HCT116 (cell line): ENCODE measurements at places on chromosomes 7 and 10. TPM values are rescaled to one million over a fixed set of nuclear protein-coding genes. Genes with fewer than 3 reads are reported as not detected.

- DNase-seq: no peak
These were observed 103.1 kb downstream of the KLF6 start for GRCh38 chr10:3681642-3682554.

GRCh38 chr7:138122162-138122561 is 45.9 kb downstream of the AKR1D1 start:
- no peak for DNase-seq

GRCh38 chr7:39811161-39811614 is 138.9 kb upstream of the CDK13 start:
- DNase-seq: no peak

GRCh38 chr7:96484091-96484490 is 162.2 kb upstream of the SLC25A13 start:
- DNase-seq: no peak

- no peak for DNase-seq
These were observed 21.2 kb downstream of the ITGB8 start for GRCh38 chr7:20351901-20352300.

DNA sequence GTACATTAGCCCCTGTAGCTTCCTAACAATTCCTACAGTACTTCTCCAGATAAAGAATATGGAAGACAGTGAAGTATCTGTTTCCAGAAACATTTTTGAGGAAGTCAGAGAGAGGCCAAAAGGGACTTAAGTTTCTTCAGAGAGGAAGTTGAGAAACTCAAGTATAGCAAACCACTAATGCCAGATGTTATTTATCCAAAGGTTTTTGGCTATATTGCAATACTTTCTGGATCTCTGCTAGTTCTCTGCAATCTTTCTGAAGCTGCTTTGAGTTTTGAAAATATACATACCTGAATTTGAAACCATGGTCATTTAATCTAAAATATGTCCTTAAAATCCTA is 64.7 kb downstream of the BICC1 start:
- DNase-seq: no peak

DNA sequence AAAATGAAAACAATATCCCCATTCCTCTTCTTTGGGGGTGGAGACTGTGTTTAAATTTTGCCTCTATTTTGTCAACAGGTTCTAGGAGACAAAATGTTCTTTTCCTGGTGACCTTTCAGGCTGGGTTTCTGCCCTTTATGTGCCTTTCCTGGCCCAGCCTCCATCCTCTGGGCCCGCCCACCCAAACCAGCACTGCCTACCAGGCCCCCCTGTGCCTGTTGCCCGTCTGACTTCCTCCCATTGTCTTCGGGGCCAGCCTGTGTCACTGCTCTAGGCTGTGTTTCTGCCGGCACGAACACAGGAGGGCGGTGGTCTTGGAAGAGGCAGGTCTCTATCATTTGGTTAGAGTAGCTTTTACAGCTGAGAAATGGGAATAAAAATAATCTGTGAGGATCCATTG is 13.9 kb downstream of the TSPAN14 start:
- DNase-seq: no peak

GRCh38 chr10:85900487-85900886 is 466.1 kb downstream of the GRID1 start:
- DNase-seq: no peak

- DNase-seq: no peak
These were observed 19.5 kb downstream of the SCART1 start for GRCh38 chr10:133473270-133473669.

- DNase-seq: no peak
These were observed 148.8 kb downstream of the LRRC4 start for GRCh38 chr7:127882313-127882920.

DNA sequence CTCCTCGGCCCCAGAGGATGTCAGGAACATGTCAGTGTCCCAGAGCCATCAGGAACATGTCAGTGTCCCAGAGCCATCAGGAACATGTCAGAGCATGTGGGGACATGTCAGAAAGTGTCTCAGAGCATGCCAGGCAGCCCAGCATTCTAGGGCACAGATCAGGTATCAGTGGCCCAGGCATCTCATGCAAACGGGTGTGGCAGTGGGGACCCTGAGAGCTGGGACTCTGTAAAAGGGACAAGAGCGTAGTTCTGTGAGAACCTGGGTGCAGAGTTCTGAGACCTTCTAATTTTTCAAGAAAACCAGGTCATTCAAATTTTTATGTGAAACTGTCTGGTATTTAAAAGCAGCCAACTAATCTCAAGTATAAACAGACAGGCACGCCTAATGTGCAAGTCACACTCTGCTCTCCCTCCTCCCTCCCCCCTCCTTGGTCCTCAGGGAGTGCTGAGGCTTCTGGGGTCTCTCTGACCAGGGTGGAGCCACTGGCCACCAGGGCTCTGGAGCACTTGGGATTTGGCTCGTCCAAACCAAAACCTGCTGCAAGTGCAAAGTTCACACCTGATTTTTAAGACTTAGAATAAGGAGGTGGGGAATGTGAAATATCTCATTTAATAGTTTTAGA is 64.6 kb downstream of the ALOX5 start:
- DNase-seq: no peak

- no peak for DNase-seq
These were observed 605.8 kb upstream of the MGMT start for GRCh38 chr10:128861018-128861901.

DNA sequence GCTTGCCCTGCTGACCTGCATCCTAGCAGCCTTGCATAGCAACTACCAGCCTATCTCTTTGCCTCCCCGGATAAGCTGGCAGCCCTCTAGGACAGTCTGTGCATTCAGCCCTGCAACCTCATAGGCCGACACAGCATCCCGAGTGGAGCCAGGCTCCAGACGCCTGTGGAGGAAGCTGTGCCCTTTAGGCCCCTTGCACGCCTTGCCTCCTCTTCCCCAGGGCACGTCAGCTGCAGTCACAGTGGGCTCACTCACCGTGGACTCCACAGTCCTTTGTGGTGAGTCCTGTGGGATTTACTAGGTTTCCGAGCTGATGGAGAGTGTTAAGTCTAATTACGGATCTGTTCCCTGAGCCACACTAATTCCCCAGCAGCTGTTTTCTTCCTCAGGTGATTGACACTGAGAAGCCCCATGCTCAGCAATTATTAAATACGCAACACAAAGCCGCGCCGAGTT is 540.0 kb downstream of the TCERG1L start:
- no peak for DNase-seq

DNA sequence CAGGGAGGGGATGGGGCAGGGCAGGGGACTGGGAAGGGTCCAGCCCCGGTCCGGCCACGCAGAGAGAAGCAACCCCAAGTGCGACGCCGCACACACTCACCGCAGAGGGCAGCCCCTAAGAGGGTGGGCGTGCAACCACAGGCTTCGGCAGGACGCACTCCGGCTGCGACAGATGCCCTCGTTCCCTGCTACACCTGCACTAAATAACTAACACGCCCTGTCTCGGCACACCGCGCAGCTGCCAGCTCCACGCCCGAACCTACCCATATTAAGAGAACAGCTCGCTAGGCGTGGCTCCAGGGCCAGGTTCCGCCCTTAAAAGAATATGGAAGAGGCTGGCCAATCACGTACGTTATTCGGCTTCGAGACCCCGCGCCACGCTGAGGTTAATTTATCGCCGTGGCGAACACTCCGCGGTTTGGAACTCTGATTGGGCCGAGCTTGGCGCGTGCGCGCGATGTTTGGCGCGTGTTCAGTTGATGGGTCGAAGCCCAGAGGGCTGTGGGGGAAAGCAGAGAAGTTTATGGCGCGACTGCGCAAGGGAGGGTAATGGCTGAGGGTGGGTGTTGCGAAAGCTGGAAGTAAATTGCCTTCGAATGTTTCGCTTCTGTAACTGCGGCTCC is 91.1 kb downstream of the OR13A1 start:
- no peak for DNase-seq

GRCh38 chr10:14560274-14560673 is 214.4 kb downstream of the FAM107B start:
- DNase-seq: peak; percentile 28

GRCh38 chr10:87547734-87548311 is 43.1 kb downstream of the MINPP1 start:
- no peak for DNase-seq

- no peak for DNase-seq
These were observed 24.5 kb downstream of the ZC3HAV1L start for GRCh38 chr7:139011373-139011772.

- peak; percentile 21 for DNase-seq
These were observed 26.7 kb upstream of the CD36 start for GRCh38 chr7:80611779-80612178.

- DNase-seq: no peak
These were observed 291.6 kb upstream of the CELF2 start for GRCh38 chr10:10726101-10726500.

DNA sequence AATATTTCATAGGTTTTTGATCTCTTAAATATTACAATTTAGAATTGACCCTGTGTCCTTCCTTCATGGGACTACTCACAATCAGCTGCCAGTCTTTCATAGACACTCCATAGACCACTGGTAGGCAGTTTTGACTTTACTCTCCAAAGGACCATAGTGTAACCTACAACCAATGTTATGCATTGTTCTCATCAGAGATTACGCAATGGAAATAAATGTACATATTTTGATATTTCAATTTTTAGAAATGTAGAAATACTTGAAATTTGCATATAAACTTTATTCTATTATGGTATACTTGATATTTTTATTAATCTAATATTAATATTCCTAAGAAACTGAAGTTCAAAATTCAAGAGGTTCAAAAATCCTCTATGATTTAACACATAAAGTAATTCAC is 446.4 kb upstream of the KCND2 start:
- DNase-seq: no peak

DNA sequence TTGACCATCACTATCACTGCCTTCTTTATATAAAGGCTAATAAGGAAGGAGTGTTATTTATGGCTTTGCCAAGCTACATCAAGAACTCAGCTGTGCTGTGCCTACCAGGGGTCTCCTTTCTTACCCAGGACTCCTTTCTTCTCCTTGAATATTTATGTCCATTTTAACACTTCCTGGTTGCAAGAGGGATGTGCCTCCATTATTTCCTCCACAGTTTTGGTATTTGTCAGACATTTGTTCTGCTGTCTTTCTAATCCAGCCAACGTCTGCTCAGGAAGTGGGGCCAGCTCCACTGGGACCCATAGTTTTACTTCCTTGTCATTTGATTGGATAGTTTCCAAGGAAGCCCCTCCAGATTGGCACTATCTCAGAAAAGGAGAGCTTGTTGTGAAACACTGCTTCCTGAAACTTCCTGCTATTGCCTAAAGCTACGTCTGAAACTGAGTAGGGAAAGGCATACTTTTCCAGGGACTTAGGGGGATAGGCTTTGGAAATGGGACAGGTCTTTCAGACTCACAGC is 6.6 kb upstream of the STRIP2 start:
- no peak for DNase-seq

DNA sequence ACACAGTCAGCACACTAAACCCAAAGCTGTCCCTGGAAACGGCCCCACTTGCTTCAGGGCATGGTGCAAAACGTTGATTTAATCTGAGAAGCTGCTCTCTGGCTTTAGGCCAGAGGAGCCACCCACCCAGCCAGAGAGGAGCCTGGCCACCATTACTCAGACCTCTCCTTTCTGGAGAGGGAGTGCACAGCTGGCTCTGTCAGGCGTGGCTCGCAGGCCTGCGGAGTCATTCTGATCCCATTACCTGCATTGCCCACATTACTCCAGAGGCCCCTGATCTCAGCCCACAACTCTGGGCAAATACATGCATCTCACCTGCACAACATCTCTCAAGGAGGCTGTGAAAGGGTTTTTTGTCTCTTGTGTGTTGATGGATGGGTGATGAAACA is 370.0 kb upstream of the IGFBP3 start:
- DNase-seq: no peak

DNA sequence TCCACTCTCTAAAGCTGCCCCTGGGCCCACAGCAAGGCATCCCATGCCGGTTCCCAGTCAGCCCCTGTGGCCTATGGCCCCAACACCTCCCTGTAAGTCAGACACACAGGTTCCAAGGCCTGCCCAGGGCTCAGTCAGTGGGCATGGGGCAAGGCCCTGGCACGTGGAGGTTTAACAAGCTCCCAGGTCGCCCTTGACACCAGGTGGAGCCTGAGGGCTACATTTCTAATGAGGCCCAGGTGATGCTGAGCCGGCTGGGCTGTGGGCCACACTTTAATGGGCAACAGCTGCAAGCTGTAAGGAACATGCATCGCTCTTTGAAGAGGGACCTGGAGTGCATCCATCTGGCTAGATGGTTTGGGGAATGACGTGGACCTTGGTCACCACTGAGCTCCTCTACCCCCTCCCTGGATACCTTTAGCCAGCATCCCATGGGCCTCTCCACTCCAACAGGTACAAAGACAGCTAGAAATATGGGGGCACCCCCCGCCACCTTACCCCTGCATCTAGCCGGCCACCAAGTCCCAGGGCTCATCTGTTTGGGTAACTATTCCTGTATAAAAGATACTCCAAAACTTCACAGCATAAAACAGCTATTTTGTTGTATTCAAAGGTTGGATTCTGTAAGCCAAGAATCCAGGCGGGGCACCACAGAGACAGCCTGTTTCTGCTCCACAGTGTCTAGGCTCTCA is 122.5 kb downstream of the OAT start:
- no peak for DNase-seq

DNA sequence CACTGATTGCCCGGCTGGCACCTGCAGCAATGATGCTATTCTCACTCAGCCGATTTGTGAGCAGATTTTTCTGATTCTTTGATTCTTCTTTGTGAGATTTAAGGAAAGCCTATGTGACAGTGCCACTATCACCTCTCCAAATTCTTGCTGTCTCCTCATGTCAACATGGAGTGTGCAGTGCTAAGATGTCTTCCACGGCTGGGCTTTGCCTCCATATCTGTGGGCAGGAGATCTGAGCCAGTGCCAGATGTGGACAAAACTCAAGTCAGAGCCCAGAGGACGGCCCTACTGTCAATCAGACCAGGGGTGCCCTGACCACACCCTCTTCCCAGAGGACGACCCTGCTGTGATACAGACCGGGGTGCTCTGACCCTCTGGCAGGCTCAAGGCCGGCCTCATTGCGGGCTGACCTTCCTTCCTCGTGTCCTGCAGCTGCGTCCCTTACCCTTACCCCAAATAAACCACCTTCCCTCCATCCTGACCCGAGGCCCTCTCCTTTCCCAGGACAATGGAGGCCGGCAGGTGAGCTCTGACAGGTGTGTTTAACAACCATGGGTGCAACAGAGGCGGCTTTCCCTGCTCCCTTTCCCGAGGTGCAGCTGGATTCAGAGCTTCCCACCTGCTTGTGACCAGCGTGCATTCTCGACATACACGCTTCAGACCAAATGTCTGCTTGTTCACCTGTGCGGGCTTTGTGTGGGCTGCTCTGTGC is 221.4 kb downstream of the ADARB2 start:
- no peak for DNase-seq

- DNase-seq: no peak
These were observed 83.4 kb upstream of the ODAD2 start for GRCh38 chr10:28082316-28082715.

Gene C10orf53
- total RNA-seq: not detected

Gene PRKCQ
- total RNA-seq: 0.54 TPM

Gene TAX1BP1
- 68.1 TPM for total RNA-seq

Gene ANKRD61
- total RNA-seq: 0.17 TPM

Gene LIPF
- total RNA-seq: not detected

Gene HABP2
- 0.20 TPM for total RNA-seq

Gene ELFN1
- 4.4 TPM for total RNA-seq

Gene SLC35G1
- 9.4 TPM for total RNA-seq
